CD4-positive, alpha-beta memory T cell (primary cell): ENCODE measurements at places on chromosomes 16 and 17. TPM values are rescaled to one million over a fixed set of nuclear protein-coding genes. Genes with fewer than 3 reads are reported as not detected.

DNA sequence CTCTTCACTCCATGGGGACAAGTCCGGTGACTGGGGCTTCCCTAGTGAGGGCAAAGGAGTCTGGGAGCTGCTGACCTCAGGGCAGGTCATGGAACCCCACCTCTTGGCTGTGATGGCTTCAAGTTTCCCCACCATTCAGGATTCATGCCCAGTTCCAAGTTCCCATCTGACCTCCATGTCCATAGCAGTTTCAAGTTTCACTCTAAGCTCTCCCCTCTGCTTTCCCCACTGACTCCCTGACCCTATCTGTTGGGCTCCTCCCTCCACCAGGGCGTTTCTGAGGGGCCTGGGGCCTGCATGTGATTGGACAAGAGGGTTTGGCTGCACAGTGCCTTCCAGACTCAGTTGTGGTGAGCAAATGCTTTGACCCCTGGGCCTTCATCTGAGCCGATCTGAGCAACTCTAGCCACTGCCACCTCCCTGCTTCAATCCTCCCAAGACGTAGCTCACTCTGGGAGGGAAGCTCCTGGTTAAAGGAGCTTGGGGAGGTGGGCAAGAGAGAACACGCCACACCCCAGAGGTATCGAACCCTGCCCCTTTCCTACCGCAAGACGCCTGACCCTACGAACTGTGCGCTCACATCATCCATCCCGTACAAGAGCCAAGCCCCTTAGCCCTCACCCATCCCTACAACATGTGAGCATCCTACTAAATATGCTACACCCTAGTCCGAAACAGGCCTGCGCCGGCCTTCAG lies 8.3 kb downstream of the ZNF629 start:
- no peak overlapping the region for H3K27ac ChIP-seq
- H3K36me3 ChIP-seq: no peaks in the 10 kb centered on the region
- no peak overlapping the region for H3K4me3 ChIP-seq
- no peaks in the 10 kb centered on the region for H3K27me3 ChIP-seq
- H3K4me1 ChIP-seq: peaks cover 12% of the 10 kb centered on the region

GRCh38 chr17:72033334-72033733 lies 87.5 kb upstream of the SOX9 start:
- H3K27ac ChIP-seq: no peak overlapping the region
- H3K4me3 ChIP-seq: no peak overlapping the region
- no peak for DNase-seq
- H3K4me1 ChIP-seq: peaks cover 10% of the 10 kb centered on the region
- no peaks in the 10 kb centered on the region for H3K27me3 ChIP-seq

DNA sequence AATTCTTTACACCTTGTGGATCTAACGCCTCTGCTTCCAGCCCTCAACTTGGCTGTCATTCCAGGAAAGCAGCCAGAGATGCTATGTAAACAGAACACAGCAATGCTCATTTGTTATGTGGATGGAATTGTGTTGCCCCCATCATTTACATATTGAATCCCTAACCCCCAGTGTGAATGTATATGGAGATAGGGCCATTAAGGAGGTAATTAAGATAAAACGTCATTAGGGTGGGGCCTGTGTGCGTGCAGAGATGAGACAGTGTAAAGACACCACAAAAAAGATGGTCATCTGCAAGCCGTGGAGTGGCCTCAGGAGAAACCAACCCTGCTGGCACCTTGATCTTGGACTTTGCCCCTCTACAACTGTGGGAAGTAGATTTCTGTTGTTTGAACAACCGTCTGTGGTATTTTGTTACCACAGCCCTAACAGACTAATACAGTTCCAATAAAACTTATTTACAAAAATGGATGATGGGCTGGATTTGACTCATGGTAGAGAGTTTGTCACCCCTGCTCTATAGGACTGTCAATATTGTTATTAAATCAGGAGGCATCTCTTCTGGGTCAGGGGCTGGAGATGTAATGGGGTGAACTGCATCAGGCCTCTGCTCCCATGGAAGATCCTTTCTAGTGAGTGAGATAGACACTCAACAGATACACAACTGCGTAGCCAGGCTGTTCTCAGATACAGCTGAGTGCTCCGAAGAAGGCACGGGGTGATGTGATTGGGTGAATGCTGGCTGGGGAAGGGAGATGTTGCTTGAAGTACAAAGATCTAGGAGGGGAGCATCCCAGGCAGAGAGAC lies 339.0 kb downstream of the SNX29 start:
- no peak for DNase-seq
- H3K27ac ChIP-seq: no peak overlapping the region
- no peaks in the 10 kb centered on the region for H3K36me3 ChIP-seq
- no peaks in the 10 kb centered on the region for H3K4me1 ChIP-seq
- H3K27me3 ChIP-seq: no peaks in the 10 kb centered on the region

The EZH1 gene
- total RNA-seq: 192 TPM

The PIRT gene
- total RNA-seq: not detected
